T-helper 9 cell (primary cell): ENCODE measurements at places on chromosomes 12 and 14.

DNA sequence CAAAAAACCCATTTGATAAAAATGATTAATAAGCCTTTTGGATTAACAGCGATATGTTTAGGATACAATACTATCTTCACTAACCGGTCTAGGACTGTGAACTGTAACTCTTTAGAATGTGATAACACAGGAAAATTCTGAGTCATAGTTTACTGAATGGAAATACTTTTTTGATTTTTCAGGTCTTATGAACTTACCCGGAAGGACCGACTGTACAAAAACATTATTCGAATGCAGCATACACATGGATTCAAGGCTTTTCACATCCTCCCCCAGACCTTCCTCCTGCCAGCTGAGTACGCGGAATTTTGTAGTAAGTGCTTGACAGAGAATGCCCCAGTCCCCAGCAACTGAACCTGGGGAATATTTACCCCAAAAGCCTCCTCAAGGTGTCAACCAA lies 29.0 kb downstream of the TTLL5 start:
- no peak for DNase-seq

DNA sequence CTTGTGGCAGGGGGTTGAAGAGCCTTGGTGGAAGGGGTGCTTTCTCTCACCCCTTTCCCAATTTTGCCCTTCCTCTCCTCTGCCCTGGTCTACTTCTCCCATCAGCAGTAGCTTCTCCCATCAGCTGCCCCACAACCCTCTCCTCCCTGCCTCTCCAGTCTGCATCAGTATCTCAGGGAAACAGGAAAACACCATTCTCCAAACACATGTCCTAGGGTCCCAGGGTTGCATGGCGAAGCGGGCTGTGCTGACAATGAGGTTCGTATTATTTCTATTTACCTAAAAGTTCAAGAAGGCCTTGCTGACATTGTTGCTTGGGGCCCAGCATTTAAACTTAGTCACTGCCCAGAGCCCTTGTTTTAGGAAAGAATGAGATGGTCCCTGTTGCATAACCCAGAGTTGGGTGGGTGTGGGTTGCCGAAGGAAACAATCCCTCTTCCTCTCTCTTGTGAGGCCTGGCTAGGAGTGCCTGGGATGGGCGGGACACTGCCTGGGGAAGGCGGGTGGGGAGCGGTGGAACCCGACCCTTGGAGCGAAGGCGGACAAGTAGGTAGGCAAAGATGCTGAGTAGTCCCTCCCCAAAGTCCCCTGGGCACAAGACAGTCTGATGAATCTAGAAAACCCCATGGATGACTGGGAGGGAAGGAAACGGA lies 1.3 kb upstream of the IGFBP6 start:
- DNase-seq = no peak

GRCh38 chr12:14258575-14258940 lies 106.9 kb upstream of the ATF7IP start:
- DNase-seq = no peak

GRCh38 chr12:132471011-132471857 lies 18.7 kb upstream of the FBRSL1 start:
- no peak for DNase-seq

DNA sequence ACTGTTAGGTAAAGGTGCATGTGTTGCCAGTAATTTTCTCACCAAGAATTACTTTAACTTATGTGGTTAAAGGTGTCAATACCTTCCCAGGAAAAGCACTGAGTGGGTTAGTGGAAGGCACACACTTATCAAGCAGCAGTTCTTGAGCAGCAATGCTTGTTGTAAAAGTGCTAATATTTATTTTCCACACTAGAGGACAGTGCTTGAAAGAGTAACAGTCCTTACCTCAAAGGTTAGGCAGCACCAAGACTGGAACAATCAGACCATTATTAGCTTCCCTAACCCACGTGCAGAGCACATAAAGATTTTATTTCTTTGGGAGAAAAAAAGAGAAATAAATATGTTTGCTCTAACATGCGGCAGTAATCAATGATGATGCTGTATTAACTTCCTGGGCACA lies 48.8 kb upstream of the KRR1 start:
- DNase-seq = no peak

- DNase-seq = no peak
Measured at GRCh38 chr12:52627395-52628110, 9.2 kb upstream of the KRT73 start.

- DNase-seq = no peak
Measured at GRCh38 chr12:120662879-120663278, 22.5 kb downstream of the CABP1 start.

GRCh38 chr12:26122061-26122680 lies 2.7 kb downstream of the BHLHE41 start:
- DNase-seq = no peak

- DNase-seq = no peak
Measured at GRCh38 chr12:52181746-52182145, 10.1 kb downstream of the KRT80 start.

GRCh38 chr14:105330491-105330895 lies 15.9 kb downstream of the PACS2 start:
- DNase-seq = no peak

GRCh38 chr14:103057028-103057371 lies 349 bp downstream of the CDC42BPB start:
- no peak for DNase-seq

DNA sequence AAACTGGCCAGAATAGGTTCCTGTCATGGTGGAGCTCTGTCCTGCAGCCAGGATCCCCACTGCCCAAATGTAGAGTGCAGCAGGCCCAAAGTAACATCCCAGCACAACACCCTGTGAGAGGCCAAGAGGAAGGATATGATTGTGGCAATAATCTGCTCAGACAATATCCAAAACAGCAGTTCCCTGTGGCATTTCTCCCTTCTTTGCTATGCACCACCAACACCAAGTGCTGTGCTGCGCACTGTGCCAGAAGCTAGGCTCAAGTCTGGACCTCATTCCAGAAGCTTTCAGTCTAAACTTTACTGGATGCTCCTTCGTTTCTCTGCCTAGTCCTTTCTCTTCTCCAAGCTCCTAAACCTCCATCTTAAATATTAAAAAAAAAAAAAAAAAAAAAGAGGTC lies 33.4 kb downstream of the SLC11A2 start:
- no peak for DNase-seq

DNA sequence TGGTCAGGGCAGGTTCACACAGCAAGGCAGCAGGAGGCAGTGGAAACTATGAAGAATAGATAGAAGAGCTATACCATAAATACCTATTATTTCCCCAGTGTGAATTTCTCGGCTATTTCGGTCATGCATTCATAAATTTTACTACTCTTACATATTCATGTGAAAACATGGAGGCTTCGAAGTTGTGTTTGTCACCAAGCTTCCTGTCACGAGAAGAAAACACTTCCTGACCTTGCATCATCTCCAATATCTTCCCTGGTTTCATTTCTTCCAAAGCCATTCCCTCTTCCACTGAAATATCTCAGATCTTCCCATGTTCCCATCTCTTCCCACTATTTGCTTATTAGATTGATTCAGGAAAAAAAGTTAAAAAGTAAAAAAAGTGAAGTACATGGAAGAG lies 80.4 kb downstream of the CPNE8 start:
- no peak for DNase-seq

DNA sequence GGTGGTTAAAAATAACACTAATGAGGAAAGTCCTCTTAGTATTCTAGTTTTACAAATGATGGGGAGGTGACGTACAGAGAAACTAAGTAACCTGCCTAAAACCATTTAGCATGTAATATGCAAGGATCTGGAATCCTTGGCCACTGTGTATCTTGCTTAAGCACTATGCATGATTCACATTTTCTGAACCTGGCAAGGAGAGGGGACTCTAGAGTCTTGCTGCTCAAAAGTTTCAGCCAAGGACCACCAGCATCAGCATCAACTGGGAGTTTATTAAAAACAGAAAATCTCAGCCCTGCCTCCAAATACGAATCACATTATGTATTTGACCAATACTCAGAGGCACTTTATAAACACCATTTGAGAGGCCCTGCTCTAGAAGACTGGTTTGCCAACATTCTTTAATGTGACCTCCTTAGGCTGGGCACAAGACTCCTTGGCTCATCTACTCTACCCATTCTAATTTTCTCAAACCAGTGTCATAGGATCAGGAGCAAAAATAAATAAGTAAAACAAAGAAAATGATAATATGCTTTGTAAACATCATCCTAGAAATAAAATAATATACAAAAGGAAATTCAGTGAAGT lies 52.9 kb downstream of the ABCC9 start:
- no peak for DNase-seq

- no peak for DNase-seq
Measured at GRCh38 chr12:6987956-6988553, 17.3 kb downstream of the EMG1 start.

GRCh38 chr12:26661399-26661798 lies 171.6 kb downstream of the ITPR2 start:
- DNase-seq = no peak

- DNase-seq = no peak
Measured at GRCh38 chr14:76267322-76268046, 108.5 kb upstream of the ESRRB start.

DNA sequence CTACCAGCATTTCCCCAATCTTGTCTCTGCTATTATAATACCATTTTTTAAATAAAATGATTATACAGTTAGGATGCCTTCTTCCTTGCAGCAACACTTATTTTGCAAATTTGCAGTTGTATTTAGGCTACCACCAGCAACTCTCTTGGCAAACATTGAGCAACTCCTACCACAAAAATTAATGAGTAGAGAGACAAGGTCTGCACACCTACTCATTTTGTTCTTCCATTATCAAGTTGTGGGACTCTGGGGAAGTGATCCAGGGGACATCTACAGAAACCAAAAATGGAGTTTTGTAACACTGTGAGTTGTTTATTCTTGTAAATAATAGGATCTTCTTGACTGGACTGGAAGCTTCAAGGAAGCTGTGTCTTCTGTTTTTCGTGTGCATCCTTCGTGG lies 38.6 kb downstream of the DGLUCY start:
- no peak for DNase-seq

GRCh38 chr14:73236157-73236556 lies 1.1 kb upstream of the PAPLN start:
- no peak for DNase-seq

- DNase-seq = no peak
Measured at GRCh38 chr14:90451961-90452360, 55.1 kb downstream of the CALM1 start.

DNA sequence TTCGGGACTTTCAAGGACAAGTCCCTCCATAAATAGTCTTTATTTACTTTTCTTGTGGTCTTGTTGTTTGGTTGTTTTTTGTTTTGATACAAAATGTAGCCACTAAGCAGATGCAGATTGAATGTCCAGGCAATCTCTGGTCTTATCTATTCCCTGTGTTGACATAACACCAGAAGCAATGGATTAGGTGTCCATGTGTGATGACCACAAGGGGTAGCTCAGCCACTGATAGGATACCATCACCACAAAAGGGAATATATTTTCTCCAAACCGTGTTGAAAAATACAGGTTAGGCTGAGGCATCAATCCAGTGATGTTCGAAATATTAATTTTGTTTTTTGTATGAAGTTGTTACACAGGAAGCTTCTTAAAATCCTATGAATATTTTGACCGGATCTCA lies 196.3 kb downstream of the EPS8 start:
- no peak for DNase-seq
